Tibial artery (tissue), 4 donors: ENCODE measurements at places on chromosomes 2 and 18.

- no peaks in the 10 kb centered on the region for H3K27me3 ChIP-seq
- H3K27ac ChIP-seq: no peak overlapping the region
- no peaks in the 10 kb centered on the region for H3K36me3 ChIP-seq
- no peak for DNase-seq
- no peaks in the 10 kb centered on the region for H3K4me1 ChIP-seq
Observed at GRCh38 chr2:143668234-143668633, 539.0 kb downstream of the ARHGAP15 start.

DNA sequence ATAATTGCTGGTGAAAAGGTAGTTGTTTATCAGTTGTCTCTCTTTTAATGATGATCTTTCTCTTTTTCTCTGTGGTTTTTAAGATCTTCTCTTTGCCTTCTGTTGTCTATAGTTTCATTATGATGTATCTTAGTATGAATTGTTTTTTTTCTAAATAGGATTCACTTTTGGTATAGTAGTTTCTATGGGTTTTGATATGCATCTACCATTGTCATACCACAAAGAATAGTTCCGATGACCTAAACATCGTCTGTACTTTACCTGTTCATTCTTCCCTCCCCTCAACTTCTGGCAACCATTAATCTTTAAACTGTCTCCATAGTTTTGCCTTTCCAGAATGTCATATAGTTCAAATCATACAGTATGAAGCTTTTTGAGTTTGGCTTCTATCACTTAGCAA is 19.6 kb downstream of the RDH14 start:
- H3K4me1 ChIP-seq: no peaks in the 10 kb centered on the region
- no peak overlapping the region for H3K4me3 ChIP-seq
- H3K36me3 ChIP-seq: no peaks in the 10 kb centered on the region

- no peaks in the 10 kb centered on the region for H3K27me3 ChIP-seq
- no peak overlapping the region for H3K27ac ChIP-seq
- DNase-seq: no peak
- H3K4me3 ChIP-seq: no peak overlapping the region
- H3K36me3 ChIP-seq: no peaks in the 10 kb centered on the region
Observed at GRCh38 chr2:148716378-148716920, 71.9 kb downstream of the EPC2 start.

DNA sequence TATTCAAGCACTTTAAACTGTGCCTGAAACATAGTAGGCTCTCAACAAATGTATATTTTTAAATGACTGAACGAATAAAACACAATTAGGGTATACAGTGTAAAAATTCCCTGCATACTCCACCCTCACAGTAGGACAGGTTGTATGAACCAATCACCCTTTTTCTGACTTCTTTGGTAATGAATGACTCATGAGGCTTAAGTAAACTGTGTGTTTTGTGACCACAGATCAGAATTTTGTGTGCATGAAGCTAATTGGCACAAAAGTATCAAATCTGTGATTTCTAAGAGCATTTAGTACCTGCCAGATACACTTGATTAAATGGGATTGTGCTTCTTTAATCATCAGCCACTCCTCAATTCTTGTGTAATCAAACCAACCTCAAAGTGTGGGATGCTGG is 109.9 kb upstream of the MAP4K3 start:
- H3K4me1 ChIP-seq: no peaks in the 10 kb centered on the region
- H3K4me3 ChIP-seq: no peak overlapping the region
- no peak overlapping the region for H3K27ac ChIP-seq
- H3K27me3 ChIP-seq: no peaks in the 10 kb centered on the region

DNA sequence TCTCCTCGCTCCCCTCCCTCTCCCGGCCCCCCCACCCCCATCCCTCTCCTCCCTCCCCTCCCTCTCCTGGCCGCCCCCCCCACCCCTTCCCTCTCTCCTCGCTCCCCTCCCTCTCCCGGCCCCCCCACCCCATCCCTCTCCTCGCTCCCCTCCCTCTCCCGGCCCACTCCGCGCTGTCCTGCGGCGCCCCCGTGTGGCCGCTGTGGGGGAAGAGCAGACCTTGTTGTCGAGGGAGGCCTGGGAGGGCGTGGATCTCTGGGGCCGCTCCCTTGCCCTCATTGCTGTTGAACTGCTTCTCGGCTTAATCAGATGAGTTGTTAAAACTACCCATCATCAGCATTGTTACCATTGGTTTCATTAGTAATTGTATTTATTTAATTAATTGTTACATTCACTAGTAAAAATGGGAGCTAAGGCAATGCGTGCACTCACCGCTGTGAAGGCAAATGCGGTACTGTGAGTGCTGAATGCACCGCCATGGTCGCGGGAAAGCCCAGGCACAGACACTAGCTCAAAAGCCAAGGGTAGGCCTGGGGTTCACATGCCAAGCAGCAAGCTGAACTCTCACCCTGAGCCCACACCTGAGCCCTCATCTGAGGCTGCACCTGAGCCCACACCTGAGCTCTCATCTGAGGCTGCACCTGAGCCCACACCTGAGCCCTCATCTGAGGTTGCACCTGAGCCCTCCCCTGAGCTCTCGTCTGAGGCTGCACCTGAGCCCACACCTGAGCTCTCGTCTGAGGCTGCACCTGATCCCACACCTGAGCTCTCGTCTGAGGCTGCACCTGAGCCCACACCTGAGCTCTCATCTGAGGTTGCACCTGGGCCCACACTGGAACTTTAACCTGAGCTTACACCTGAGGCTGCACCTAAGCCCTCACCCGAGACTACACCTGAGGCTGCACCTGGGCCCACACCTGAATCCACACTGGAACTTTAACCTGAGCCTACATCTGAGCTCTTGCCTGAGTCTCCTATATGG is 8.8 kb downstream of the RTP5 start:
- H3K27ac ChIP-seq: no peak overlapping the region
- H3K36me3 ChIP-seq: no peaks in the 10 kb centered on the region
- peak; percentile 59 for DNase-seq
- peaks cover 8% of the 10 kb centered on the region for H3K4me1 ChIP-seq
- no peak overlapping the region for H3K4me3 ChIP-seq
- H3K27me3 ChIP-seq: no peaks in the 10 kb centered on the region

GRCh38 chr18:49521216-49521835 is 34.3 kb upstream of the C18orf32 start:
- H3K36me3 ChIP-seq: no peaks in the 10 kb centered on the region
- no peaks in the 10 kb centered on the region for H3K4me1 ChIP-seq
- H3K27ac ChIP-seq: no peak overlapping the region
- H3K4me3 ChIP-seq: no peak overlapping the region

- no peak for DNase-seq
- no peaks in the 10 kb centered on the region for H3K27me3 ChIP-seq
- H3K27ac ChIP-seq: no peak overlapping the region
- no peaks in the 10 kb centered on the region for H3K36me3 ChIP-seq
- no peaks in the 10 kb centered on the region for H3K4me1 ChIP-seq
- H3K4me3 ChIP-seq: no peak overlapping the region
Observed at GRCh38 chr18:74906184-74906583, 302.8 kb downstream of the PTGR3 start.

GRCh38 chr18:77197073-77197472 is 52.6 kb upstream of the GALR1 start:
- no peak for DNase-seq
- no peak overlapping the region for H3K4me3 ChIP-seq
- no peak overlapping the region for H3K27ac ChIP-seq
- no peaks in the 10 kb centered on the region for H3K27me3 ChIP-seq
